ENCODE measurements at places on chromosomes 11 and 22.

DNA sequence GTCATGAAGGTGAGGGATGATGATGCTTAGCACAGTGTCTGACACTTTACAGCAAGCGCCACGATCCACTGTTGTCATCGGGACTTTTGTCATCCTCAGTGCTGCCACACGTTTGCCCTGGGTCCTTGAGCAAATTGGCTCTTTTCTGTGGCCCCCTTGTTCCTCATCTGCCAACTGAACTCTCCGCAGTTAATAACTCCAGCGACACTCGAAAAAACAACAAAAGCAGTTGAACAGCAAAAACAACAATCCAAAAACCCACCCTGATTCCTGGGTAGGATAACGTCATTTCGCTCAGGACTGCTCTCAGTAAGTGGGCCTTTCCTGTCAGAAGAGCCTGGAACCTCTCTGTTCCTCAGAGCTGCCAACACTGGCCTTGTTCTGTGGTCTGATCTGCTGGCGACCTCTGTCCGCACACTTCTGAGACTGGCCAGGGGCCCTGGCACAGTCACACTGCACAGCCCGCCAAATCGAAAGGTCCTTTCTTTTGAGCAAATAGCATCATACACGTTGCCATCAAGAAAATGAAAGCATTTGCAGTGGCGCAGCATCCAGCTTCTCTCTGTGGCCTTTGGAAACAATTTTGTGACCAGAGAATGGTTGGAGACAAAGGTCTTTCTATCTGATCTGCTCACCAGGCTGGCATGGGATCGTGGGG lies 79.9 kb upstream of the SYT13 start:
- DNase-seq, result no peak

DNA sequence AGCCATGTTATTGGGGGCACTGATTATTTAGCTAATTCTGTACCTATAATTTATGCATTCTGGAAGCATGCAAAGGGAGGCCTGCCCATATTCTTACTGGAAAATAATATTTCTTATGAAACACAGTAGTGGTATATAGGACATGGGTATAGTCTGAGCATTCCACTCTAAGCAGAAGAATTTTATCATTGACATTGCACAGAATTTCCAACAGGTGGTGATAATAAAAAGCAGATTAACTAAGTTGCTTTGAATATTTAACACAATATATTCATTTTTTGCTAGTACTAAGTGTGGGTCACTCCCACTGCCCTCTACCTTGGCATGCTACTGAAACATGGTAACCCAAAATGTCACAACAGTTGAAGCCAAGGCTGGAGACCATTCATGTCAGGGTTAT lies 728.8 kb upstream of the FAT3 start:
- no peak for DNase-seq

- no peak for DNase-seq
Measured at GRCh38 chr11:79209540-79210266, 231.1 kb downstream of the TENM4 start.

GRCh38 chr11:8250981-8251615 lies 12.6 kb downstream of the LMO1 start:
- DNase-seq, result no peak

DNA sequence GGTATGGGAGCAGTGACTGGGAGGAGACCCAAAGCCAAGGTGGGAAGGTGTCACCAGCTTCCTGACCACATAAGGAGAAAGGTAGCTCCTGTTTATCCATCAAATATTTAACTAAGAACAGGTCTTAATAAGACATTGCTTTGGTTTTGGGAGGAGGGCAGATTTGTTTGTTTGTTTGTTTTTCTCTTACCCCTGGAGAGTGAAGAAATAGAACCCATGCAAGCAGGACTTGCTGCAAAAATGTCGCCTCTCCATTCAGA lies 26.2 kb upstream of the CD44 start:
- DNase-seq, result no peak
